GM20000 (cell line): ENCODE measurements at places on chromosomes 3 and 15.
A peak's percentile ranks its signal among the peaks of the same experiment; 100 is the strongest.

- no peak for DNase-seq
Observed at GRCh38 chr15:27878841-27879240, 220.3 kb downstream of the OCA2 start.

DNA sequence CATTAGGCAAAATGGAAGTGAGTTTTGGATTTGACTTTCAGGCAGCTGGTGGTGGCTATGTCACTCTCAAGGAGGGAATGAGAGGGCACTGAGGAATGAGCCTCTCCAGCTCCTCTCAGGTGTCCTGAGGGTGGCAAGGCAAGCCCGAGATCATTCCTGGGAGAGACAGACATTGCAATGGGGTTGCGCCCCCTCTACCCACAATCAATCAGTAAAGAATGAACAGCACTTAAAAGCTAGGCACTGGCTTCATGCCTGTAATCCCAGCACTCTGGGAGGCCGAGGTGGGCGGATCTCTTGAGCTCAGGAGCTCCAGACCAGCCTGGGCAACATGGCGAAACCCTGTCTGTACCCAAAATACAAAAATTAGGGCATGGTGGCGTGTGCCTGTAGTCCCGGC lies 14.1 kb upstream of the SHF start:
- DNase-seq, result no peak

DNA sequence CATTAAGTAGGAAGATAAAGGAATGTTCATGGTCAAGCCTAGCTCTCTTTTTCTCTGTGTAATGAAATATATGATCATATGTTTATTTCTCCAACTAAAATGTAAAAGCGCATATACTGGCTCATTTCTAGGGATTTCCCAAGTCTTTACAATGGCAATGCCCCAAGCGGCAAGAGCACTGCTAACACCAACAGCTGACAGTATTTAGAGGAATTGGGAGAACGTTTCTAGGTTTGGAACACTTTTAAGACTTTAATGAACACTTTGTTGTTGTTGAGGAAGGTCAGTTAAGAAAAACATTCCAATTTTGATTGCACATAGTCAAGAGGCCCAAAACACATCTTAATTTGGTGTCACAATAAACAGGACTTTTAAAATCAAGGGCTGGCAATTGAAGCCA lies 132.7 kb downstream of the ATP8B4 start:
- no peak for DNase-seq

GRCh38 chr15:79193103-79193502 lies 89.4 kb upstream of the ANKRD34C start:
- no peak for DNase-seq

GRCh38 chr15:45498701-45499100 lies 23.9 kb downstream of the SLC30A4 start:
- DNase-seq, result no peak

GRCh38 chr3:123663977-123664376 lies 79.1 kb upstream of the HACD2 start:
- DNase-seq, result no peak

GRCh38 chr3:121817753-121818152 lies 17.1 kb downstream of the IQCB1 start:
- no peak for DNase-seq

DNA sequence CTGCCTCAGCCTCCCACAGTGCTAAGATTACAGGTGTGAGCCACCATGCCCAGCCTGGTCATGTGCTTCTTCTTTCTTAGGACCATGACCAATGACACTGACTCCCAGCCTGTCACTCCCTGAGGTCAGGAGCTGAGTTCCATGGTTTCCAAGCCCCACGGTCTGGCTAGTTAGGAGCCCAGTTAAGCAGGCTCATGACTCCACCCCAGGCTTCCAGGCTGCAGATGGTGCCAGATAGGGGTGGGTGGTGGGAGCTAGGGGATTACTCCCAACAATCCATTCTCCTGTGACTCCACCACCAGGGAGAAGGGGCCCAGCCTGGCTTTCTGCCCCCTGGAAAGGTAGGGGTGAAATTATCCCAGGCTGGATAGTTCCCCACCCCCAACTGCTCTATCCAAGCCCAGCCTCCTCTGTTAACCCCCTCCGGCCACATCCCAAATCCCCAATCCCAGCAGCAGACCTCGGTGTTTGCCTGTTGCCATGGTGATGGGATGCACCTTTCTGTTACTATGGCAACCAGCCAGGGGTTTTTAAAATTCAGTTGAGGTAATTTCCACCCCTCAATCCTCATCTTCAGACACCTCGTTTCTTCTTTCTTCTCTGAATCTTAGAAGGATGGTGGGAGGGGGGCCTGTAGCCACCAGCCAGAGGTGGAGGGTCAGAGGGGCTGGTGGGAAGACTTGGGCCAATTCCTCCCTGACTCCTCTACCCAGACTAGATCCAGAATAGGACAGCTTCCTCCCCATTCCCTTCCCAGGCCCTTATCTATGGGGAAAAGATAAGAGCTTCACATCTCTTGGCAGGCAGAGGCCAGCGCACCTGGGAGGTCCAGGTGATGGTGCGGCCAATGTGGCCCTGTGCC lies 22.5 kb upstream of the SEMA3F start:
- no peak for DNase-seq

DNA sequence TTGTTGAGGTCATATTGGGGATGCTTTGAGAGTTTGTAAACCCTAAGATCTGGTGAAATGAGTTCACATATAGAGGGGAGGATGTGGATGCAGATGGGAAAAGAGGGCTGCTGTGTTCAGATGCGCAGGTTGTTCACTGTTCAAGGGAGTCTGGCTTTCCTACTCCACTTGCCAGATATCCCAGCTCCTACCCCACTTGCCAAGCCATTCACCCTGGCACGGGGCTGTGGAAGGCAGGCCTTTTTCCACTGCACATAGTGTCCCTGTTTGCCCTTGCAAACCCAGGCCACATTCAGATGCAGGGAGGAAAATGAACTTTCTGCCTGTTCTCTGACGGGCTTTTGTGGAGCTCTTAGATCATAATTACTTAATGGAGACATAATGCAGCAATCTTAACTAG lies 29.0 kb downstream of the CRABP1 start:
- DNase-seq, result no peak

- no peak for DNase-seq
Observed at GRCh38 chr3:160213191-160213590, 12.0 kb upstream of the C3orf80 start.

DNA sequence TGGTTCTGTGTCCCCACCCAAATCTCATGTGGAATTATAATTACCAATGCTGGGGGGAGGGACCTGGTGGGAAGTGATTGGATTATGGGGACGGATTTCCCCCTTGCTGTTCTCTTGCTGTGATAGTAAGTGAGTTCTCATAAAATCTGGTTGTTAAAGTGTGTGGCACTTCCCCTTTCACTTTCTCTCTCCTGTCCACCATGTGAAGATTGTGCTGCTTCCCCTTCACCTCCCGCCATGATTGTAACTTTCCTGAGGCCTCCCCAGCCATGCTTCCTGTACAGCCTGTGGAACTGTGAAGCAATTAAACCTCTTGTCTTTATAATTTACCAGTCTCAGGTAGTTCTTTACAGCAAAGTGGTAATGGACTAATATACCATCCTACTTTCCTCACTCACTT lies 289.6 kb downstream of the EFHB start:
- no peak for DNase-seq

DNA sequence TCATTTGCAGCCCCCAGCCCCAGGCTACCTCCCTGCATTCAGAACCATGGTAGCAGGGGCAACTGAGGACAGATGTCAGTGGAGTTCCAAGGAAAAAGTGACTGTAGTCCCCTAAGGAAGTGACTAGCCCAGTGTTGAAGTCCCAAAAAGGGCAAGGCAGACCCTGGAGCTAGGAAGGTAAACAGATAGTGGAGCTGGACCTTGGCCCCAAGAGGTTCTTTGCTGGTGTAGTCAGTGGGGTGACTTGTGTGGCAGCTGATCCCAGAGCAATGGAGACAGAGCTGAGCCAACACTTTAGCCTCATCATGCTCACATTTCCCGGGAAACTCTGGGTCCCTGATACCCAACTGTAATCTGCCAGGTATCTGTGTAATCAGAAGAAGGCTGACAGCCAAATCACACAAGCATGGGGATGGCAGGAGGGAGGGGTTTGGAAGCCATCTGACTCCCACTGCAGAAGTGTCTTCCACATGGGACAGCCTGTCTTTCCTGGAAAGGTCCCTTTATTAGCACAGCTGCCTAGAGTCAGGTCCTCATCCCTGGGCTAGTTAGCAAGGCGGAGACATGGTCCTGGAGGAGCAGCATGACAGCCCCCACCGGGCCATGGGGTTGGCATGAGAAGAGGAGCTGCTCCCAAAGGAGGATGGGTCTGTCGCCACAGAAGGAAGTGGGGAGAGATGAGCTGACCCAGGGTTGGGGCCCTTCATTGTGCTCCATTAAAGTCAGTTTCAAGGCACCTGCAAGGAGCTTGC lies 39.8 kb downstream of the PXYLP1 start:
- no peak for DNase-seq

DNA sequence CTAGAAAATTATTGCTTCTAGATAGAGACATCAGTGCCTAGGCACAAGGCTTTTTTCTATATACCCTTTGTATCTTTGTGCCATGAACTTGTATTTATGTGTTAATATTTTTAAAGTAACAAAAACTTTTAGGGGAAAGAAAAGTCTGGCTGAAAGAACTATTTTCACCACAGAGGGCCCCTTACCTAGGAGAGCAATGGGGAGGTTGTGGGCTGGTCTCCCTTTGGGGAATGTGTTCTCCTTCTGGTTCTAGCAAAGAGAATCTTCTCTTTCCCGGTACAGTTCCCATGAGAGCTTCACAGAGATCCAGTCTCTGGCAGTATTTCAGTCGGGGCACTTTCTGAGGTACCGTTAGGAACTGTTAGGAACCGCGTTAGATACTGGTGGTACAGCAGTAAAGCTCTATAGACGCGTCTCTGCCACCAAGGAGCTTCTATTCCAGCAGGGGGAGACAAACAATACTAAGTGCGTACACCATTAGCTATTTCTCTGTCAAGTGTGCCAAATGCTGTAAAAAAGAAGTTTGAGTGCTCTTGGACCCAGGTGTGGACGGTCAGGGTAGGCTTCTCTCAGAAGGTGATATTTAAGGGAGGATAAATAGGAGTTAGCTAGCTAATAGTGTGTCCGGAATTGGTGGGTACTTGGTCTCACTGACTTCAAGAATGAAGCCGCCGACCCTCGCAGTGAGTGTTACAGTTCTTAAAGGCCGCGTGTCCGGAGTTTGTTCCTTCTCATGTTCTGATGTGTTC lies 4.6 kb upstream of the EPB42 start:
- DNase-seq, result peak; percentile 89

GRCh38 chr15:37004373-37004869 lies 95.9 kb downstream of the MEIS2 start:
- no peak for DNase-seq

DNA sequence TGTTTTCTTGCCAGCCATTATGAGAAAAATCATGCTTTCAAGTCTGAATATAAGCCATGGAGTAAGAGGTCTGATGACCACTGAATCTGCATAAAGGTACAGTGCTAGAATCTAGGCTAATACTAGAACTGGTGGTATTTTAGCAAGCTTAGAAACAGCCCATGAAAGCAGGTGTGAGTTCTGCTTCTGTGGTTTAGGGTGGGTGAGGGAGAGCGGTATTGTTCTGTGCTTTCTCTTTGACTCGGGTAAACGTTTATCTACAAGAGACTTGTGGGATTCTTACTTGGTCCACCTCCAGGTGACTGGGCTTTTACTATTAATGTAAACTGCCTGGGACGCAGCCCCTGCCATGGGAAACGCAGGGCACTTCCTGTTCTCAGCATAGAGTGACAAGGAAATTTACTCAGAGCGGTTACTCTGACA lies 55.2 kb downstream of the PGPEP1L start:
- DNase-seq, result peak; percentile 69

DNA sequence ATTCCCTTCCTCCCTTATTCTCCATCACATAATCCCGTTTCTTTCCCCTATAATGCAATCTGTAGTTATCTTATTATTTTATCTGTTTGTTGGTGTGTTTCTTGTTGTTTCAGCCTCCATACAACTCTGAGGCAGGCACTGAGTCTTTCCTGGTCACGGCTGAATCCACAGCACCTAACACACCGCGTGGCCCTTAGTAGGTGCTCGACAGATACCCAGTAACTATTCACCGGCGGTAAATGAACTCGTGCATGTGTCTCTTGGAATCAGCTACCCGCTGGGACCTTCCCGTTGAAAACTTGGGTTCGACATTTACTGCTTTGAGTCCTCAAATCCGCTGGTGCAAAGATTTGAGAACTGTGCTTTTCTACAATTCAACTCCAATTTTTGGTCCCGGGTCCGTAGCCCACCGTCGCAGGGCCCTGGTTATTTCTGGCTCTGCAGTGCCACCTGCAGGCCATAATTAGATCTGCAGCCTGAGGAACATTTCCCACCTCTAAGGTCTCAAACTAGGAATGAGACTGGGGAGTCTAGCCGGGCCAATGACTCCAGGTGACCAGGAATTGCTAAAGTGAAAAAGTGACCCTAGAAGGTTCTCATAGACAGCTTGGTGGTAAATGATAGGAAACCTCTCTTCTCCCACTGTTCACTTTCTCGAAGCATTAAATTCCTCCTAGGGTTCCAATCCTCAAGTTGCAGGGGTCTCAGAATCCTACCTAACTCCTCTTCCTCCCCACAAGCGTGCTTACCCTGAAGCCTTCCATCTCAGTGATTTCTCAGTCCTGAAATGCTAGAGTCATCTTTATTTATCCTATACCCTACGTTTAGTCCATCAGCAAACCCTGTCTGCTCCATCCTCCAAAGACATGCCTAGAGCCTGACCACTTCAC lies 40.0 kb upstream of the TRH start:
- DNase-seq, result peak; percentile 56

- DNase-seq, result no peak
Observed at GRCh38 chr15:83940136-83940535, 286.2 kb downstream of the ADAMTSL3 start.

DNA sequence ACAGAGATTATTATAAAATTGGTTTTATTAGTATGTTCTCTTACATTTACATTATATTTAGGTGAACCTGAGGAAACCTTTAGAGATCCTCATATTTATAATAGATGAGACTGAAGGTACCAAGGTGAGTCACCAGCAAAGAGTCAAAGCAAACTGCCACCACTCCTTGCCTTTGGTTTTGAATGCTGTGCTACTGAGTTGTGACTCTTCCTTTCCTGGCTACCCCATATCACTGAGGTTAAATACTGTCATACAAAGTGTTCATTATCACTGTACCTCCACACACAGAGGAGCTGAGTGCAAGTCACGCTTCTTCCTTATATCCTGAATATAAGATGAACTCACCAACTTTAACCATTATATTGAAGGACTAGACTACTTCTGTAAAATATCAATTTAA lies 168.2 kb downstream of the CBLB start:
- no peak for DNase-seq

DNA sequence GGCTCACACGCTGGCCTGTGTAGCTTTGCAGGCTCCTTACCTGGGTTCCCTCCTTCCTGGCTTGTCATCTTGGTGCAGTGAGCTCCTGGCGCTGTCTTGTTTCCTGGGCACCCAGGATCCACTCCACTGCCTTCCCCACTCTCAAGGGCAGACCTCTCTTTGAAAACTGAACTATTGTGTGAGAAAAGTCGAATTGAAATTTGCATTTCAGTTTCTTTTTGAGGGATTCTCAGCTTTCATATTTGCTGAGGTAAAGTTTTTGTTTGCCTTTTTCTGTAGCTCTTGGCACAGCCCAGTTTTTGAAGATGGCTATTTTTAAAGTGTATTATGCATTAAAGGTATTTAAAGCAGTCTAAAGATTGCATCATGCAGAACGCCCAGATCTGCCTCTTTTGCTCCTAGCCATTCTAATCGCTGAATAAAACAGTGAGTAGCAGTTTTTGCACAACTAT lies 70.1 kb downstream of the CCK start:
- DNase-seq, result peak; percentile 77

GRCh38 chr15:73165844-73166243 lies 113.6 kb downstream of the NEO1 start:
- DNase-seq, result no peak

GRCh38 chr3:142276781-142277180 lies 51.4 kb upstream of the GK5 start:
- no peak for DNase-seq

- DNase-seq, result no peak
Observed at GRCh38 chr15:73994912-73995622, 551 bp downstream of the PML start.
